ENCODE measurements at places on chromosomes 13 and 19.

DNA sequence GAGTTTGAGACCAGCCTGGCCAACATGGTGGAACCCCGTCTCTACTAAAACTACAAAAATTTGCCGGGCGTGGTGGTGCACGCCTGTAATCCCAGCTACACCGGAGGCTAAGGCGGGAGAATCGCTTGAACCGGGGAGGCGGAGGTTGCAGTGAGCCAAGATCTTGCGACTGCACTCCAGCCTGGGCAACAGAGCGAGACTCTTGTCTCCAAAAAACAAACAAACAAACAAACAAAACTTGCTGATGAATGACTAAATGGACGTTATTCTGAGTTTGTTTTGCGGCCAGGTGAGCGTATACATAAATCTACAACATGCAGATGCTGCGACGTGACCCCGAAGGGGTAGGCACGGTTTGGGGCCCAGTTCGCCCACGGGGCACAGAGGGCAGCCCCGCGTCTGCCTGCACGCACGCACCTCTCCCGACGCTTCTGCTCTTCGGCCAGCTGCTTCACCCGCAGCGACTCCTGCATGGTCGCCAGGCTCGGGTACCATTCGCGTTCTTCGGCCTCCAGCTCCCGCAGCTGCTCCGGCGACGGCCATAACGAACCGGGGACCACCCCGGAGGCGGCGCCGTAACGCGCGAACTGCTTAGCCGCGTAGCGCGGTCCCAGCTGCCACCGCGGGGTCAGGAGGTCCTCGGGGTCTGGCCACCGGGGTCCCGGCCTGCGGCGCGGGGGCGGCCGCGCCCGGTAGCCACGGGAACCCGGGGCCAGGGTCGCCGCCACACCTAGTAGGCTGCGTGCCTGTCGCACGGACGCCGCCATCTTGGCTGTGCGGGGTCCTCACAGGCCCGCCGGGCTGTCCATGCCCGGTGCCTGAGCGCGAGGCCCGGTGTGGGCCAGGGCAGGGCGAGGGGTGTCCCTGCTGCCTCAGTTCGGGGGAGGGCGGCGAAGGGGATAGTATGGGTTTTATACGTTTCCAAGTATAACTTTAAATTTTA, at the start of gene GADD45GIP1:
TSS of gene GADD45GIP1 (minus strand) at position 778 of the 943 bp plus-strand sequence. CDS start at position 767, 11 bp downstream.
- DNase-seq: peak; percentile 76

GRCh38 chr13:39575641-39576238, 27.3 kb downstream of the LHFPL6 start:
- DNase-seq: no peak

- DNase-seq: no peak
Measured at GRCh38 chr13:110363010-110363409, 55.9 kb downstream of the COL4A2 start.

GRCh38 chr13:32228330-32229041, 86.7 kb downstream of the ZAR1L start:
- DNase-seq: no peak

DNA sequence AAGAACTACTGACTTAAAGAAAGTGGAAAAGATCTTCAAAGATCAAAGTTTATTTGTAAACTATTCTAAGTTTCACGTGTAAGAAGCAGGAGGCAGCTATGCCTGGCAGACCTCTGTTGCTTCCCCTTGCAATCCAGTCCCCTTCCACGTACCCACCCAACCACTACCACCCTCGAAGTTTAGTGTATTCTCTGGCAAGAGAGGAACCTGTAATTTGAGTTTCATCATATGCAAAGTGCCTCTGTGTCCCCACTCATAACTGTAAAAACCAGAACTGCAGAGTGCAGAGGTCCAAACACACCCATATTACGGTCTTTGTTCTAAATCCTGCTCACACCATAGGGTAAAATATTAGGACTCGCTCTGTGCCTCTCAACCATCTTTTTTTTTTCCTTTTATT, 75.8 kb upstream of the FRY start:
- no peak for DNase-seq

- DNase-seq: no peak
Measured at GRCh38 chr13:89746554-89746953, 1600.9 kb upstream of the MIR17HG start.

DNA sequence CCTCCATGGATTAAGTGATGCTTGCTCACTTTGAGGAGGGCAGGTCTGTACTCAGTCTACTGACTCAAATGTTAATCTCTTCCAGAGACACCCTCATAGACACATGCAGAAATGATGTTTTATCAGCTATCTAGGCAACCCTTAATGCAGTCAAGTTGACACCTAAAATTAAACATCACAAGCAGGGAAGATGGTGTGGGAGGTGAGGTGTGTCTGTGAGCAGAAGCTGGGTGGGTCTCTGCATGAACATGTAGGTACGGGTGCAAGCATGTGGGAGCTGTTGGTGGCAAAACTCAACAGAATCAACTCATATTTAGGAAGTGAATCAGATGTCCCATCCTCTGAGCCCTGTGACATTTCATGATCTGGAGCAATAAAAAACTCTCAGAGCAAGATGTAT, 249.2 kb upstream of the SGCG start:
- DNase-seq: no peak

- DNase-seq: no peak
Measured at GRCh38 chr13:30647824-30648521, 30.3 kb downstream of the USPL1 start.
